HT1080 (cell line): ENCODE measurements at places on chromosomes 11 and 22.

GRCh38 chr11:22190827-22191463, 1.9 kb upstream of the ANO5 start:
- no peak for DNase-seq

GRCh38 chr11:120054016-120054752, 83.7 kb downstream of the TRIM29 start:
- DNase-seq, result no peak

DNA sequence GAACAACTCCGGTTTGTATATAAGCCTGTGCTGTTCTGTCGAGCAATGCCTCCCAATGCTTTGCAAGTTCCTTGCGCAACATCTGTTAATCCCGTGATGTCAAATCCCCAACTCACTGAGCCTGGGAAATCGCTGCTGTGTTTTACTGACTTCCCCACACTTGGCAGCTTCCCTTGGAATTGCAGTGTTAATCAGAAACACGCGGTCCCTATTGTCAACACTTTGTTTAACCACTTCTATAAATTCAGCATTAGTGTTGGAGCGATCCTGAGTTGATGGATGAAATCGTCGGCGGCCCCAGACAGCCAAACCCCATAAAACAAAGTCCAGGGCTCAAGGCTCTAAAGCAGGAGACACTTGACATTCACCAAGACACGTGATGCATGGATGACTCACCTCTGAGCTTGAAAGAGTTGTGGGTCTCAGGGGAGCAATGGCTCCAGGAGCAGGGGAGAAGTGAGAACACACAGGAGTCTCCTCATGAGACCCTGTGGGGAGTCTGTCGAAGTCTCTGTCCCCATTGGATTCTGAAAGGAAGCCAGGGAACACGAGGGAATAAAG, 555.3 kb downstream of the MIAT start:
- peak; percentile 72 for DNase-seq

- DNase-seq, result no peak
These were observed 31.4 kb upstream of the TH start for GRCh38 chr11:2202900-2203439.

DNA sequence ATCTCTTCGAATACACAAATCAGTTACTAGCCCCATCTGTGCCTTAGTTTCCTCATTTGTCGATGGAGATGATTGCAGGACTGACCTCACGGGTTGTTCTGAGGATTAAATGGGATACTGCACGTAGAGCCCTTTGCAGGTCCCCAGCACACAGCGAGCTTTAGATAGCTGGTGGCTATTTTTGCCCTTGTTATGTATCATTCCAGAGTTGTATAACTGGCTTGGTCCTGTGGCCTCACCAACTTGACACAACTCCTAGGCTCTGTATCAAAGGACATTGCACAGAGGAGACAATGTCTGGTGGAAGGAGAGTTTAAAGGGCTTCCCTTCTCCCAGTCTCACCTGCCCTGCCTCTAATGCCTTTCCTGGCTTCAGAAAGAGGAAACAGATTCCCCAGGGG, 22.8 kb upstream of the DGAT2 start:
- no peak for DNase-seq

GRCh38 chr11:34394771-34395300, 37.0 kb upstream of the ABTB2 start:
- no peak for DNase-seq

DNA sequence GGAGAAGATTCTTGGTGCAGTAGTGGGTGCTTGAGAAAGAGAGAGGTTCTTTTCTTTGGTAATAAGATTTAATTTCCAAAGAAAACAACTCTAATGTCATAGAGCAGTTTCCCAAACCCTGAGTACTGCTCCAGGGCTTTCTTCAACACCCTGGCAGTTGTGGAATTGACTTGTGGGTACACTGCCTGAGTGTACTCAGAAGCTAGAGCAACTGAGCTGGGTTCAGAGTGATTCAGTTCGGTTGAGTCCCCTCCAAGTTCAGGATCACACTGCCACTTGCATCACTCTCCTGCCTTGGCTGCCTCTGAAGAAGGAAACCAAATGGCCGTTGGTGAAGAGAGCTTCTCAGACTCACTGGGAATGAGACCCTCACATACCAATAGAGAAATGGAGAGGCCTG, 5.3 kb downstream of the DMC1 start:
- no peak for DNase-seq

DNA sequence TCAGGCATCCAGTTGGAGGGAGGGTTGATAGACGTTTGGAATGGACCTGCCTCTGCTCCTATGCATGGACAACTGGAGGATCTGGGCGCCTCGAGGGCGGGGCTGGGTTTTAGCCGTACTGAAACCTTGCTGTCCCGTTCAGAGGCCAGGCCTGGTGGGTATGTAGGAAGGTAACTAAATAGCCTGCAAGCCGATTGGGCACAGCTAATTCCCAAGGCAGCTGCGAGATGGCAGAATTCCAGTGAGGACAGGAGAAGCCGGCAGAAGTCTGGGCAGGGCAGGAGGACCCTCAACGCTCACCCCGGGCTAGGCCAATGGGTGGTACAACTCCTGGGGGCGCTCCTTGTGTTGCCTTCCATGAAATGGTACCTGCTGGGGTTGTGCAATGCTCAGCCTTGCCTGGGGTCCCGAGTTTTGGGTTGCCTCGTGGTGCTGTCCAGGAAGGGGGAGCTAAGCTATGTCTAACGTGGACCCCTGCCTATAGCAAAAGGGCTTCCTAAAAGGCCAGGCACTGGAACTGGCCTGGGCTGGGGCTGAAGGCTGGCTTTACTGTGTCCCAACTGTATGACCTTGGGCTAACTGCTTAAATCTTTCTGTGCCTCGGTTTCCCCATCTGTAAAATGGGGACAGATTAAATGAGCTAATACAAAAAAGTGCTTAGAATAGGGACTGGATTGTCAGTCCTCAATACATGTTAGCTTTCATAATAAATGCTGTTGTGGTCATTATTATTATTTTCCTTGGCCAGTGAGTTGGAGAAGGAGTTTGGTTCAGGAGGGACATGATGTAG, 30.1 kb upstream of the CD82 start:
- no peak for DNase-seq

GRCh38 chr11:83056611-83057010, 15.1 kb downstream of the RAB30 start:
- DNase-seq, result no peak

- no peak for DNase-seq
These were observed 60.2 kb upstream of the PDE3B start for GRCh38 chr11:14583252-14584034.

DNA sequence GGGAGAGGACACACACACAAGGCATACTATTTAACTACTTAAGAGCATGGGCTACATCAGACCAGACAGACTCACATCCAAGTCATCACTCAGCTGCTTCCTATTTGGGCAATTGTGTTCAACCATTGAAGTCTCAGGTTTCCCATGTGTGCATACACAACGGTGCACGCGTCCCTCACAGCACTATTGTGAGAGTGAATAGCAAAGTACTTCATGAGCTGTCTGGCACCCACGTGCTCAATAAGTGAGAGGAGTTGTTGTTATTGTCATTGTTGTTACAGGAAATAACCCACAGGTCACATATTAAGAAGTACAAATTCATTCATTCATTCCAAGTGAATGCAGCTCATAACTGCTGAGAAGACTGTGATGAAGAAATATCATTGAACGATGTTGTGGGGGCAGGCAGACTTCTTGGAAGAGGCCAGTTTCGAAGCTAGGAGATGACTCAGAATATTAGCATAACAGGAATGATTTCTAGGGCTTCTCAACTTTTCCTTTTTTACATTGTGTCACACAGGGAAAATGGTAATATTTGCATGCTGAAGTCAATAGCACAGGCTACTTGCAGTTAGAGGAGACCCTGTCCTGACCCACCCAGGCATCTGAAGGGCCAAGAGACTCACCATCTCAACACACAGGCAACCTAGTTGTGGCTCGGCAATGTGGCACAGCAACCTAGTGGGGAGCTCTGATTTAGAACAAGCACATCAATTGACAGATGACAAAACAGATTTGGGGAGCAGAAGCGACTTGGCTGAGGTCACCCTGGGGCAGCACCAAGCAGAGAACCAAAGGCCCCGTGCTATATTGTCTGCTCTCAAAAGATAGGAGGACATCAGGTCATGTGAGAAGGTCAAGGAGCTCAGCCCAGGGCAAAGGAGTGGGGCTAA, 606.0 kb downstream of the BUD13 start:
- DNase-seq, result peak; percentile 33
